ENCODE measurements at places on chromosomes 13 and 19.

DNA sequence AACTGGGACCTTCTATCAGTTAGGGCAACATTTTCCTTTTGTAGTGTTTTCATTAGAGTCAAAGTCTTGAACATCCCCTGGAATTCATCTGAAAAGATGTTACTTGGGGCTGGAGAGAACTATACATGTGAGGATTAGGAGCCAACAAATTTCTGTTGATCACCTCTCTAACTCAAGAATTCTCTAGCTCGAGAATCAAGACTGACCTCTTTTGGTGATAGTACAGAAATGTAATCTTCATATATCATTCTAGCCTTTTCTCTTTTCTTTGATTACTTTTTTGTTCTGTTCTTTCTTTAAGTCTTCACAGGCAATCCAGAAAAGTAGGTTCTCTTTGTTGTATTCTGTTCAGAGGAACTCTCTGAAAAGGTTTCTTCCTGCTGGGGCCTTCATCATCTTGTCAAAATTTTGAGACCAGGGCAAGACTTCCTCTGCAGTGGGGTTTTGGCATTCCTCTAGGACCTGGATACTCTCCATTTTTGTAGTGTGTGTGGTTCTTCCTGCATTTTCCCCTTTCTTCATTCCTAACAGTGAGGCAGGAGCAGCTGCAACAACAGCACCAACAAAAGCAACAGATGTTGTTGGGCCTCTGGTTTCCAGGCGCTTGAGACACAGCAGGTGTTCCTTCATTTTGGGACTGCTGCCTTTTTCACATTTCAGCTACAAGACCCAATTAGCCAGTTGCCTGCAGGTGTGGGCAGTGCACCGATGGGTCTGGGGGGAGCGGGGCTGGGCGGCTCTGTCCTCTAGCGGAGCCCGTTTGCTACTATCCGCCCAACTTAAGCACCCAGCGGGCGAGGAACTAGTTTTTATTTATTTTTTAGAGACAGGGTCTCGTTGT, 26.2 kb downstream of the ELF1 start:
- DNase-seq: no peak

GRCh38 chr13:102793611-102794355, 5.0 kb downstream of the POGLUT2 start:
- no peak for DNase-seq

DNA sequence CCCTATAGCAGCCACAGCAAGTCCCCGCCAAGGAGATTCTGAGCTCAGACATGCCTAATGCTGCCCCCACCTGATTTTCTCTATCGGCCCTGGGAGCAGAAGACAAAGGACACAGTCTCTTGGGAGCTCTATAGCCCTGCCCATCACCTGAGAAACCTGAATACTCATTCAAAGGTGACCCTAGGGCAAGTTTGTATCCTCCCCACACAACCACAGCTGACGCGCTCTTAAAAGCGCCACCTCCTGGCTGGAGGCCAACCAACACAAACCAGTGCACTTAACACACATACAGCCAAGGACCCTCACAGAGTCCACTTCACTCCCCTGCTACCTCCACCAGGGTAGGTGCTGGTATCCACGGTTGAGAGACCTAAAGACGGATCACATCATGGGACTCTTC, 8.8 kb upstream of the IGFL4 start:
- DNase-seq: no peak

DNA sequence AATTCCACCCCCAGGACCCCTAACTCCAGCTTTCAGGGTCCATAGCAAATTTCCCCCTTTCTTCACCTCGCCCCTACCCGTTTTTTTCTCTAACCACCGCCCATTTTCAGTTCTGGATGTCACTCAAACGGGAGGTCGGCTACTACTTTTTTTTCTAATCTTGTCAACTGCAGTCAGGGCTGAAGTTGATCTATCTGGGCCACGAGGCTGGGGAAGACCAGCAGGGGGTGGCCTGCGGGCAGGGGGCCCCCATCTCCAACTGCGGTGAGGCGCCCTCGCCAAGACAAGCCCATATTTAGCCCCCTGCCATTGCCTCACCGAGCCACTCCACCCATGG, 748 bp downstream of the LHFPL6 start:
- DNase-seq: no peak

- DNase-seq: no peak
Measured at GRCh38 chr19:52007451-52007805, 583 bp downstream of the ZNF615 start.

GRCh38 chr13:65540175-65540574, 1690.0 kb downstream of the PCDH9 start:
- DNase-seq: no peak

DNA sequence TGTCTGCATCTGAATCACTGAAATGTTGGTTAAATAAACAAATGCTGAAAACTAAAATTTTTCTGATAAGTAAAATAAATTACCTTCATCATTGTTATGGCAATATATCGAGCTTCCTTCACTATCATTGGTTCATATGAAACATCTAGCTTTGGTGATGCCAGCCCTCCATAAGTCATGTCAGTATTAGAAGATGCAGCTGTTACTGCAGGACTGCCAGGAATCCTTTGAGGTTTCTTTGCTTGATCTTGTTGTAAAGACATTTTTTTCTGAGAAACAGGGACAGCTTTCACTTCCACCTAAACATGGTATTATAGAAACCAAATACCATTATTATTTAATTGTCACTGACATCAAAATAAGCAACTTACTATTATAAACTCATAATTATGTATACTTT, 123.7 kb upstream of the FBXL3 start:
- no peak for DNase-seq

- DNase-seq: no peak
Measured at GRCh38 chr19:16788479-16788878, 40.7 kb upstream of the SIN3B start.

- DNase-seq: no peak
Measured at GRCh38 chr13:107250628-107251027, 682.7 kb upstream of the ARGLU1 start.

DNA sequence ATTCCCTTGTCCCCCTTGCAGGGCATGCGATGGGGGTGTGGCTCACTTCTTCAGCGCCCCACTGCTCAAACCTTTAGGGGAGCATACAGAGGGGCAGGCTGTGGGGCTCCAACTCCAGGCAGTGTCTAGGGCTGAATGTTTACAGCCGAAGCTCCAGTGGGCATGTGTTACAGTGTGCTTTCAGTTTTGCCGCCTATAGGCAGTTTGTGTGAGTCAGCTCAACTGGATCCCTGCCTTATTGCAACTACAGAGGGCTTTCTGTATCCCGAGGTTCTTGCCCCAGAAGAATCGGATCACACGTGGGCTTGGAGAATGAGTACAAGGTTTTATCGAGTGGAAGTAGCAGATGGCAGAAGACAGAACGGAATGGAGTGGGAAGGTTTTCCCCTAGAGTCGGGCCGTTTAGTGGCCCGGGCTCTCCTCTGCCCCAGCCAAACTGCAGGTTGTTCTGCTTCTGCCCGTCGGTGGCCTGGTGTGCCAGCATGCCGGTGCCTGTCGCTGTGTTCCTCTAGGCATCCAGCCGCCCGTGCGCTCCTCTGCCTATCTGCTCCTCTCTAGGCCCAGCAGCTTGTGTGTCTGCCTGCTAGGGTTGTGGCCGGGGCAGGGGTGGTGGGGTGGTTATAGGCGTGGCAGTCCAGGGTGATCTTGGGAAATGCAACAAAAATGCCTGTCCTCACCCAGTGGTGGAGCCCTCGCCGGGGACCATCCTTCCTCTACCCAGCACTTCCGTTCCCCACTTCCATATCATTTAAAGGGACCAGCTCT, 435.9 kb upstream of the SGCG start:
- DNase-seq: no peak

- DNase-seq: no peak
Measured at GRCh38 chr19:16801600-16802013, 27.6 kb upstream of the SIN3B start.

DNA sequence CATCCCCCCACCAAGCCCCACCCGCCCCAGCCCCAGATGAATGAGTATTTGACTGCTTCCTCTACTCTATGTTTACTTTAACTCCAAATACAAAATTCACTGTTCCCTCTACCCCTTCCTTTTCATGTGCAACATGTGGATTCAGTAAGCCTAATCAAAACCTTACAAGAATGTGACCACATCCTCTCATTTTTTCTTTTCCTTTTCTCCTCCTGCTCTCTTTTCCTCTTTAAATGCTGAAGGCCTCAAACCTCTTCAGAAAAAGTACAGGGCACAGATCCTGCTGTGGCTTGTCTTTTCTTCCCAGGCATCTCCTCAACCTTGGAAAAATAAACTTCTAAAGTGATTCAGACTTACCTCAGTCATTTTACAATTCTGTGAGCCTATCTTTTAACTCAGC, 119.0 kb downstream of the MYCBP2 start:
- DNase-seq: no peak

GRCh38 chr13:77857531-77858209, 61.0 kb downstream of the EDNRB start:
- no peak for DNase-seq

- DNase-seq: no peak
Measured at GRCh38 chr13:111287201-111287600, 33.2 kb upstream of the TEX29 start.

DNA sequence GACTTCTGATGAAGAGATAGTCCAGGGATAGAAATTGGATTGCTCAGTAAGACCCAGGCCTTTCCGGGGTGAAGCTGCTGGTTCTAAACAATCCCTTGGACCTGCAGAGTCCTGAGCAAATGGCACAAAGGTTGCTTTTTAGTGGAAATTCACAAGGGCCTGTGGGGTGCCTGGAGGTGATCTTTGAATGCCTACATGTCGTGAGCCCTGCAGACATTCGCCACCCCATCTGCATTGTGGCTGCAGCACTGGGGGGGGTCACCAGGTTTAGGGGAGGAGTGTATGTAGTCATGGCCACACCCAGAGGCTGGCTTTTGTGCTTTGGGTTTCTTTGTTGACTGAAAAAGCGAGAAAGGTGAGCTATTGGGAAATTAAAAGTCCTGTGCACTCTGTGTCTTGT, 41.4 kb downstream of the SLC7A9 start:
- no peak for DNase-seq

GRCh38 chr13:36718686-36719085, 44.9 kb downstream of the SERTM1 start:
- no peak for DNase-seq

DNA sequence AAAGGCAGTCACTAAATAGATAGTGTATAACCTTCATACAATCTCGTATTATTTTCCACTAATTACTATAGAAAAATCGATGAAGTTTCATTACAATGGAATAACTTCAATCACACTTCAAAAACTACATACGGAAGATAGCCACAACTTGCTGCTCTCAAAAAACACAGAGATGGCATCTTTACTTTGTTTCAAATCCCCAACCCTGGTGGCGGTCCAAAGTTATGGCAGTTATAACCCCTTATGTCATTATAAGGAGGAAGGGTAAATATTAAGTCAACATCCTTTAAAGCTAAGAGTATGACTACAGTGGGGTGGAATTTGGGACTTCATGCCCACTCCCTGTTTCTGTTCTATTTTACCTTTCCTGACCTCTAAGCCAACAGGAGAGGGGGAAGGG, 146.5 kb downstream of the LACC1 start:
- DNase-seq: no peak

DNA sequence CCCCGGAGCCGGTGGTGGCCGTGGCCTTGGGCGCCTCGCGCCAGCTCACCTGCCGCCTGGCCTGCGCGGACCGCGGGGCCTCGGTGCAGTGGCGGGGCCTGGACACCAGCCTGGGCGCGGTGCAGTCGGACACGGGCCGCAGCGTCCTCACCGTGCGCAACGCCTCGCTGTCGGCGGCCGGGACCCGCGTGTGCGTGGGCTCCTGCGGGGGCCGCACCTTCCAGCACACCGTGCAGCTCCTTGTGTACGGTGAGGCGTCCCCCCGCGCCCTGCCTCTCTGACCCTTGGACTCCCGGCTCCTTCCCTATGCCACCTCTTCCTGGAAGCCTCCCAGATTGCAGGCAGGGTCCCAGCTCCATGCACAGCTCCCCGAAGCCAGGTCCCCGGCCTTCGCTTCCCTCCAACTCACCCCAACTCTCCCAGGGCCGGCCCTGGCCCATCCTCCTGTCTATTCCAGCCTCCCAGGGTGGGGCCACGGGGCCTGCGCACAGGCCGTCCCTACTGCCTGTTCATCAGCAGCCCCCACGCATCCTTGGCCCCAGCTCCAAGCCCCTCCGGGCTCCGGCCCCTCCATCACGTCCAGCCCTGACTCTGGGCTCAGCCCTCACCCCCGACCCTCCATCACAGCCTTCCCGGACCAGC, 1.7 kb downstream of the MADCAM1 start:
- DNase-seq: no peak

DNA sequence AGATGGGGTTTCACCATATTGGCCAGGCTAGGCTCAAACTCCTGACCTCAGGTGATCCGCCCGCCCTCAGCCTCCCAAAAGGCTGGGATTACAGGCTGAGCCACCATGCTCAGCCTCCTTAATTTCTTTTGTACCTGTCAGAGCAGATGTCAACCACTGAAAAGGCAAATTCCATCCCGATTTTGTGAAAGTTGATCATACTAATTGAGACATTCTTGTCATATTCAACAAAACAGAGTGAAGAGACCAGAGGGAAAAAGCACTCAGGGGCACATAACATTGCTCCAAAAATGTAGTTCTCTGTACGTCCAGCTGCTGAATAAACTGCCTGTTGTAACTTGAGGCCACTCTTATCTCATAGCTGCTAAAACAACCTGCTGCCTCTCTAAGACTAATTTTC, 27.4 kb upstream of the PSPC1 start:
- DNase-seq: no peak

- DNase-seq: no peak
Measured at GRCh38 chr19:8363803-8364771, at the start of gene ANGPTL4. TSS of gene ANGPTL4 (plus strand) at chr19:8364155. CDS start at chr19:8364322, 167 bp downstream.

- no peak for DNase-seq
Measured at GRCh38 chr19:45010306-45010705, 9.0 kb downstream of the RELB start.

DNA sequence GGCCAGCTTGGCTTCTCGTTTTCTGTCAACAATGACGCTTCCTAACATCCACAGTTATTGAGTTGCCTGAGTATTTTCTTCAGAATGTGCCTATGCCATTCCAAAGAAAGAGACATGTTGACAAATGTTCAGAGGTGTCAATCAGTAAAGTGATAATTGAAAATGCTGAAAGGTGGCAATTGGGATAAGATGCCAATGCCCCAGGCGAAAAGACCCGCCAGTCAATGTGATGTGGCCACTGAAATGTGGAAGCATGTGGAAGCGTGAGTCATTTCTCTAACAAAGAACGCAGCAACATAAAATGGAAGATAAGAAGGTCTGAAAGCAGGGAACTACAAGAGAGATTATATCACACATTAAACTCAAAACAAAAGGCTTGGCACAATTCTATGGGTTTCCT, 882.2 kb upstream of the SLC10A2 start:
- no peak for DNase-seq

DNA sequence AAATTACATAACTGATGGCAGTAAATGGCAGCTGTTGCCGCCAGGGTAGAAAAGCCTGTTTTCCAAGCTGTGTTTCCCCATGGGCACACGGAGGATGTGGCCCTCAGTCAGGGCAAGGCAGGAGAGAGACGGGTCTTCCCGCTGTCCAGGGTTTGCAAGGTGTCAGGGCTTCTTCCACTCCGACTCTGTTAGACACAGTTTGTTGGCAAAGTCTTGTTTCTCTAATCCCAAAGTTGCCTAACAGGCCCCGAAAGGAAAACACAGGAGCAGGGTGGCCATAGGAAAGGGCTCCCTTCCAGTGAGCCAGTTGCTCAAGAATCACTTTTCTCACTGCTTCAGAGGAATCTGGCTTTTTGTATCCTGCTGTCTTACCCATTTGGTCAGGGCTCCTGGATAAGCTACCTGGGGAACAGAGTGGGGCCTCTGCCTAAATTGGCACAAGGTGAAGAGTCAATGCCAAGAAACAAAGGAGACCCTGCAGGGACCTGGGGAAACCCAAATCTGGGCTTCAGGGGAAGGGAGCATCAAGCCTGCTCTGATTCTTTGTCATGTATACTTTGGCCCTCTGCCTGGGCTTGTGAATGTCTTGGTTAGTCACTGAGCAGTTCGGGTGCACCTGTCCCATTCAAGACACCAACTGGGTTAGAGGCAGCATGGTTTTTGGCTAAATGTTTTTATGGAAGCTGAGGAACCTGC, 29.0 kb upstream of the CXCL17 start:
- no peak for DNase-seq
